ENCODE measurements at places on chromosomes 4 and X. TPM values are rescaled to one million over a fixed set of nuclear protein-coding genes. Genes with fewer than 3 reads are reported as not detected.
A peak's percentile ranks its signal among the peaks of the same experiment; 100 is the strongest.

DNA sequence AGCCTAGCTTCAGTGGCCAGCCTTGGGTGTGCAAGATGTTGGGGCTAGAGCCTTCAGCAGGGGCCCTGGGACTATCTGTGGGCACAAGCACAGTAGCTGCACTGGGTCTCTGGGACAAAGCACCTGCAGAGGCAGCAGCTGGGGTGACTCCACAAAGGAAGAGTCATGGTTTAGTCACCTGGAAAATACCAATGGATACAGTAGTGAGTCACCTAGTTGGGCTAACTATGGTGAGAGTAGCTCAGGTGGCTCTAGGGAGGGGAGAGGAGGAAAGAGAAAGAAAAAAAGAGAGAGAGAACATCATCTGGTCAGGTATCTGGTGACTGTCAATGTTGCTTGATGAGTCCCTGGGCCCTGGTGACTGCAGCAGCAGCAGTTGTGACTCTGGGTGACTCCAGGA, 72.9 kb upstream of the SPIN4 start:
- H3K36me3 ChIP-seq = peaks cover 10% of the 10 kb centered on the region
- no peaks in the 10 kb centered on the region for H3K27me3 ChIP-seq
- peaks cover 17% of the 10 kb centered on the region for H3K4me1 ChIP-seq

DNA sequence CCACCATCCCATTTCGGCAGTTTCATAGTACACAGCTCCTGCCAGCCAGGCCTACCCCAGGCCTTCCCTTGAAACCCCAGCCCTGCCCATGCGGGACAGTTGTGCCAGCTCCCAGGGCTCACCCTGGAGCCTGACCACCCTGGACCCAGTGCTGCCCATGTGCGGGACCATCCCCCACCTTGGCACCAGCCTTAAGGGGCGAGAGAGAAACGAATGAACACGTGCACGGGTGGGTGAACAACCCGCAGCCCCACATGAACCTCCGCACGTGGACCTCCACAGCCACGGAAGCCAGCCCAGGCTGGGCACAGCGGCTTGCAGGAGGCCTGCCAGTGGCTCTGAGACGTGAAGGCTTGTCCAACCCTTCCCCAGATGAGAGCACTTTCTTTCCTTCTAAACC, 76.0 kb upstream of the MXD4 start:
- peaks cover 6% of the 10 kb centered on the region for H3K36me3 ChIP-seq
- no peak overlapping the region for H3K4me3 ChIP-seq
- peak; percentile 2 for DNase-seq
- H3K4me1 ChIP-seq = peaks cover 4% of the 10 kb centered on the region
- H3K27ac ChIP-seq = no peak overlapping the region
- peaks cover 2% of the 10 kb centered on the region for H3K27me3 ChIP-seq

GRCh38 chr4:44965435-44966095, 239.2 kb upstream of the GNPDA2 start:
- no peak for DNase-seq
- no peak overlapping the region for H3K27ac ChIP-seq
- no peak overlapping the region for H3K4me3 ChIP-seq
- no peaks in the 10 kb centered on the region for H3K4me1 ChIP-seq
- peaks cover 6% of the 10 kb centered on the region for H3K27me3 ChIP-seq
- H3K36me3 ChIP-seq = peaks cover 8% of the 10 kb centered on the region

GRCh38 chr4:54742636-54743399, 85.1 kb downstream of the KIT start:
- no peak for DNase-seq
- H3K4me3 ChIP-seq = no peak overlapping the region
- H3K27me3 ChIP-seq = no peaks in the 10 kb centered on the region
- H3K36me3 ChIP-seq = peaks cover 41% of the 10 kb centered on the region

DNA sequence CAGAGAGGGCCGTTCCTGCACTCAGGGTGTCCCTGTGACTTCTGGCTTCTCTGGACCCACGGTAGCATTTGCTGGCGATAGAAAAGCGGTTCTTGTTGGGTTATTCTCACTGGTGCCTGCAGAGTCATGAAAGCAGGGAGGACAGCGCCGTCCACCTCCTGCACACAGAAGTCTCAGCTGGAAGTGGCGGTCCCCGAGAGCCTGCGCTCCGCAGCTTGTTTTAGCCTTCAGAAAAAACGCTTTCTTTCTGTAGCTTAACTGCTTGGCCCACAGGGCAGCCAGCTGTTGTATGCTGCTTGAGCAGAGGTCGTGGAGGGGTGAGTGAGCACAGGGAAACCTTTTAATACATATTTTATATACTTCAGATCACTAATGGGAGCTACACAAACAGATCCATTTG, 400.7 kb upstream of the FAT1 start:
- no peak overlapping the region for H3K4me3 ChIP-seq
- no peaks in the 10 kb centered on the region for H3K36me3 ChIP-seq
- no peak overlapping the region for H3K27ac ChIP-seq
- no peak for DNase-seq

ACSL1 gene
- 4.3 TPM for total RNA-seq

RPS3A gene
- total RNA-seq = 2,209 TPM

ARHGAP6 gene
- total RNA-seq = 4.1 TPM
